ENCODE measurements at places on chromosomes 12 and 14.

GRCh38 chr14:56324856-56325699 is 206.9 kb downstream of the PELI2 start:
- no peak for DNase-seq

GRCh38 chr12:12823300-12823699 is 10.2 kb downstream of the DDX47 start:
- DNase-seq, result no peak

- no peak for DNase-seq
Measured at GRCh38 chr14:37597538-37597913, 2.1 kb downstream of the TTC6 start.

GRCh38 chr12:56987011-56987410 is 19.3 kb downstream of the ZBTB39 start:
- no peak for DNase-seq

GRCh38 chr12:67086116-67086515 is 183.0 kb upstream of the CAND1 start:
- DNase-seq, result no peak
